Activated T-helper 2 cell treated with anti-CD3 and anti-CD28 coated beads, Interferon-gamma antibody, Interleukin-2, Interleukin-4, amounts not matched to agents 10 μg/mL and 5 μg/mL and 100 μg/mL, durations not matched to agents 14 hours and 24 hours and 36 hours (primary cell): ENCODE measurements at places on chromosomes 16 and 17.

DNA sequence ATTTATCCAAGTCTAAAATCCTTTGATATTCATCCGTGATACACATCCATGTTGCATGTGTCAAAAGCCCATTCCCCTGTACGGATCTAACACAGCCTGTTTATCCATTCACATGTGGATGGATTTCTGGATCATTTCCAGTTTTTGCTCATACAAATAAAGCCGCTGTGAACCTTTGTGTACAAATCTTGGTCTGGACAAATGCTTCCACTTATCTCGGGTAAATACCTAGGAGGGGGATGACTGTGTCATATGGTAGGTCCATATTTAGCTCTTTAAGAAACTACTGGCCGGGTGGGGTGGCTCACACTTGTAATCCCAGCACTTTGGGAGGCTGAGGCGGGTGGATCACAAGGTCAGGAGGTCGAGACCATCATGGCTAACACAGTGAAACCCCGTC, 6.3 kb upstream of the TBCD start:
- no peak for DNase-seq

GRCh38 chr16:88687676-88688012, 1.3 kb upstream of the SNAI3 start:
- no peak for DNase-seq

DNA sequence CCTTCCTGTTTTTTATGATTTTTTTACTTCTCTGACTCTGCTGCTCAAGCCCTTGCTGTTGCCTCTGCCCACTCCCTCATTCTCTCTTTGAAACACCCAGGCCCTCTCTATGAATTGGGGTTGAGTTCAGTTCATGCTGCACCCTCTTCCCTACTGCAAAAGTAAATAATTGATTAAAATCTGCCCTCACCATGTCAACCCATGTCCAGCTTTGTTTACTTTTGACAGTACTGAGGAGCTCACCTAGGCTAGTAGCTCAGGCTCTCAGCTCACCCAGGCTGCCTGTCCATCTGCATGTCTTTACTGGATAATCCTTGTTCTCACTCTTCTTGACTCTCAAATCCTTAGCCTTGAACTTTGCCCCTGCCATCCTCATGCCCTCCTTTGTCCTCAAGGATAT, 95.2 kb downstream of the SPACA3 start:
- DNase-seq, result no peak

DNA sequence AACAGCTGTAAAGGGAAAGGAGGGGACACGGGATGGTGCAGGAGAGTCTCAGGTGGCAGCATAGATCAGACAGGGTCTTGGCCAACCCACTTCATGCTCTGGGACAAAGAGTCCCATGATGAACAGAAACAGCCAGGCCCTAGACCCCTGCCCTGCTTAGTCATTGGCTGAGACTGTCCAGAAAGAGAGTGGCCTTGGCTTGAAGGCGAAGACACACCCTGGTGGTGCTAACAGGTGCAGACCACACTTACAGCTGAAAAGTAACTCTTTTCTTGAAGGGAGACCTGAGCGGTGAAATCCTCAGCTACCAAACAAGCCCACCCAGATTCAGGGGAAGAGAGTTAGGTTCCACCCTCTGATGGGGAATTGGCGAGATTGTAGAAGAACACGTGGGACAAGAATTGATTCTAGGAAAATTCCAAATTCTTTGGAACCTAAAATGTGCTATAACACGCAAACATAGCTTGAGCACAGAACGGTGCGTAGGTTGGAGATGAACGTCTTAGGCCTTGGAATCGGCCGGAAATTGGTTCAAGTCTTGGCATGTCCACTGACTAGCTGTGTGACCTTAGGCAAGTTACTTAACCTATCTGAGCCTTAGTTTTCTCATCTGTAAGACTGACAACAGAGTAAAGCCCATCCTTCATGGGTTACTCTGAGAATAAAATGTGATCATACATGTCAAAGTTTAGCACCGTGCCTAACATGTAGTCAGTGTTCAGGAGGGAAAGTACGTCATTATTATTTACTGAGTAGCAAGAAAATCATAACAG, 12.5 kb upstream of the MLYCD start:
- DNase-seq, result no peak

DNA sequence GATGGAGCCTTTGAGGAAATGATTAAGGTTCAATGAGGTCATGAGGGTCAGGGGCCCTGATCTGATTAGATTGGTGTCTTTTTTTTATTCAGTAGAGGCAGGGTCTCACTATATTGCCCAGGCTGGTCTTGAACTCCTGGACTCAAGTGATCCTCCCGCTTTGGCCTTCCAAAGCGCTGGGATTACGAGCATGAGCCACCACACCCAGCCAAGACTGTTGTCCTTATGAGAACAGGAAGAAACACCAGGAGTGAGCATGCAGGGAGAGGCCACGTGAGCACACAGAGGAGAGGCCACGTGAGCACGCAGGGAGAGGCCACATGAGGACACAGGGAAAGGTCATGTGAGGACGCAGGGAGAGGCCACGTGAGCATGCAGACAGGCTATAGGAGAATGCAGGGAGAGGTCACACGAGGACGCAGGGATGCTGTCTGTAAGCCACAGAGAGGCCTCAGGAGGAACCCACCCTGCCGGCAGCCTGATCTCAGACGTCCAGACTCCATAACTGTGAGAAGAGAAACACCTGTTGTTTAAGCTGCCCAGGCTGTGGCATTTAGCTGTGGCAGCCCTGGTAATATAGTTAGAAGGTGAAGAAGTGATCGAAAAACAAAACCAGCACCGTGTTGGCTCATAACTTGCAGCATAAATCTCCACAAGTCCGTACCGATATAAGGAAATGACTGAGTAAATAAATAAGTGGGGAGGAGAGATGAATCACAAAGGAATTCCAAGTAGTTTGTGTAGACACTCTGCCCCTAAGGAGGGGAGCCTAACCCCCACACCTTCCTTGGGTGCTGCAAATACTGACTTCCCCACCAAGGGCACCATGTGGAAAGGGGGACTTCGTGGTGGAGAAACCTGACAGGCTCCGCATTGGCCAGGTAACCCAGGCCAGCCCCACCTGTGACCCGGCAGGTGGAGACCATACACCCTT, 14.6 kb upstream of the CSNK1D start:
- no peak for DNase-seq

DNA sequence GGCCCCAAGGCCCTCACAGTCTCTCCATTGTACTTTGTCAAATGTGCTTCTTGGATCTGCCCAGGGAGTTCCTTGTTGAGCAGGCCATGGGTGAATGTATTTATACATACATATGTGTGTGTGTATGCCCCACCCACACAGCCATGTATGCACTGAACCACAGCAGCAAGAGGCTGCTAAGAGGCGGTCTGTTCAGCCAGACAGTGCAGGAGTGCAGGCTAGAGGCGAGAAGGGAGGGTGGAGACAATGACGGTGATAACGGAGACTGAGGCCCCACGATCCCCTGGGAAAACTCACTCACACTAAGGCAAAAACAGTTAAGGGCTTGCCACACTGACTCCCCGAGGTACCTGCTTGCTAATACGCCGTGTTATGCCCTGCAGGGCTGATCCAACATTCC, 151.0 kb upstream of the CDC42EP4 start:
- no peak for DNase-seq

- DNase-seq, result peak; percentile 23
Observed at GRCh38 chr17:1203111-1203966, 23.6 kb upstream of the ABR start.

- peak; percentile 40 for DNase-seq
Observed at GRCh38 chr17:29292071-29292991, 1.6 kb downstream of the NUFIP2 start.

DNA sequence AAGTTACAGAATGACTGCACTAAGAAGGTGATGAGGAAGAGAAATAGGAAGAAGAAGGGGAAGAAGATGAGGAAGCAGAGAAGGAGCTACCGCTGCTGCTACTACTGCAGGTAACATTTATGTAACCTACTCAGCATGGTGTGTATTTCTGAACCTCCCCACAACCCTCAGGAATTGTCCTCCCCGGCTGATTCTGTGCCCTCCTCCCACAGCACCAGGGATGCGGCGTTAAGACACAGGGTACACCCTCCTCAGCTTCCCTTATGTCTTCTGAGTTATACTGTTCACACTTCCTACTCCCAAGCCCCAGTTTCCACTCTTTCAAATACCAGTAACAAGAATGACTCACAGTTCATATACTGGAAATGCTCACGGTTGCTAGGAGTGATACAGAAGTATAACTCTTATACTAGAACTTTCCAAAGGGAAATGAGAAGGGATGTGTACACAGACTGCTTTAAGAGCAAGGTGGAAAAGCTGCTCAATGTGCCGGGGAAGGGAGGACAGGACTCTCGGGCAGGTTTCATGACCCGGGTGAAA, 224.5 kb upstream of the PSMD7 start:
- DNase-seq, result no peak

- DNase-seq, result no peak
Observed at GRCh38 chr16:82185012-82185411, 15.0 kb upstream of the MPHOSPH6 start.

DNA sequence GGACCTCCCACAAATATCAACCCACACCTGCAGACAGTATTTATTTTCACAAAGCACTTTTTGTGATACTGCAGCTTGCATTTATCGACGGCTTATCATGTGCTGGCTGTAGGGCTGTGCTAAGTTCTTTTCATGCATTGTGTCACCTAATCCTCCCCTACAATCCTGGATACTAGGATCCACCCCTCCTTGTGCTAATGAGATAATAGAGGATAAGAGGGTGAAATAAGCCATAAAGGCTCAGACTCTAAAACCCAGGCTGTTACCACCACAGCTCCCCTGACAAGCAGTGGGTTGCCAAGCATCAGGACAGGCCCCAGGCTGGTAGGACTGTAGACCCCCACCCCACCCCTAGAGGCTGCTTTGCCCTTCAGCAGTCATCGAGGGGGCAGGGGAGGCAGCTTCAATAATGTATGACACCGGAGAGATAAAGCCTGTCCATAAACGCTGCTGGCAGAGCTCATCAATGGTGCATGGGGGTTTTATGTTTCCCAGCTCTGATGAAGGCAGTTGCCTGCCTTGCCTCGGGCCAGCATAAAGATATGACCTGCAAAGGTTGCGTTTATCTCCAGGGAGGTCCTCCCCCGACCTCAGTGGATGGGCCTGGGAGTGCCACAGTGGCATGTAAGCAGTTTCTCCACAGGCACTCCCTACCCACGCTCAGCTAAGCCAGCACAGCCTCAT, 73.9 kb upstream of the C16orf82 start:
- DNase-seq, result no peak

DNA sequence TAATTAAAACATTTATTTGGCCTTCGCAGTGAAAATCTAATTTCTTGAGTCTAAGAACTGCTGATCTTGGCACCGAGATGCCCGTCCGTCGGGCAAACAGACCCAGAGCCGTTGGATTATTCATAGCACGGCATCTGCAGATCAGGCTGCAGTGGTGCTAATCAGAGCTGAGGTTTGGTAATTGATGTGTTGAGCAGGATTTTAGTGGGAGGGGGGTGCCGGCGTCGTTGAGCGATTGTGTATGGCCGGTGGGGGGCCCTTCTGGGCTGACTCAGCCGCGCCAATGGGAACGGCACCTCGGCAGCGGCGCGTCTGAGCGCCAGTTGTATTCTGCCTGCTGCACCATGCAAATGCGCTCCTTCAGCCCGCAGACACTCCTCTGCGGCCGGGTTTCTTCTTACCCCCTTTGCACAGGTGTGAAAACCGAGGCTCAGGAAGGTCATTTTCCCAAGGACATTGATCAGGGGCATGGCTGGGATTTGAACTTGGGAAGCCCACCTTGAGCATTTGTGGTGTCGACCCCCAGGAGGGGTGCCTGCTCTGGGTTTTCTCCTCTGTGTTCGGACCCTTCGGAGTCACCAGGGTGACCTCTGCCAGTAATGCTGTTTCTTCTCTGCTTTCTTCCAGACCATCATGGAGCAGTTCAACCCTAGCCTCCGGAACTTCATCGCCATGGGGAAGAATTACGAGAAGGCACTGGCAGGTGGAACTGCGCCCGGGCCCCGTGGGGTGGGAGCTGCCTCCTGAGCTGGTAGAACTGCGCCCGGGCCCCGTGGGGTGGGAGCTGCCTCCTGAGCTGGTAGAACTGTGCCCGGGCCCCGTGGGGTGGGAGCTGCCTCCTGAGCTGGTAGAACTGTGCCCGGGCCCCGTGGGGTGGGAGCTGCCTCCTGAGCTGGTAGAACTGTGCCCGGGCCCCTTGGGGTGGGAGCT, 18.4 kb downstream of the BAIAP2 start:
- DNase-seq, result no peak

DNA sequence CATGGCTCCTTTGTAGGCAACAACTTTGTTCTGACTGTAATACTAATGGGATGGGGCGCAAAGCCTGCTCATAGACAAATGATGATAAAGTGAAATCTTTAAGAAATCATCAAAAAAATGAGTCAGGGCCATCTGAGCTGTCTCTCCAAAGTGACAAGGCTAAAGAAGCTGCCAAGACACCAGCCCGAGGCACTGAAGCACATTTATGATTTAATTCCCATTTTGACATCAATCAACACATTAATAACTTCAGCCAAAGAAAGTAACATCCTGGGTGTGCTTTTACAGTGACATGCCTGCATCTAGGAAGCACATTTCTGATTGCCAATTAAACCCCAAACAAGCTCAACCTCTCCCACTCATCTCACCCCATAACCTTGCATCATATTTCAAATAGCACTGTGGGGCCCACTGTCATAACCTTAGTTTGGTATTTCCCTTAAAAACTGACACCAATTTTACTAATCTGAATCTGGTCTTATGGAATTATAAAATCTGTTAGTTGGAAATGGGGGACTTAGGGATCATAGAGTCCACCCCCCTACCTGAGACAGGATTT, 676.6 kb downstream of the TOX3 start:
- no peak for DNase-seq

DNA sequence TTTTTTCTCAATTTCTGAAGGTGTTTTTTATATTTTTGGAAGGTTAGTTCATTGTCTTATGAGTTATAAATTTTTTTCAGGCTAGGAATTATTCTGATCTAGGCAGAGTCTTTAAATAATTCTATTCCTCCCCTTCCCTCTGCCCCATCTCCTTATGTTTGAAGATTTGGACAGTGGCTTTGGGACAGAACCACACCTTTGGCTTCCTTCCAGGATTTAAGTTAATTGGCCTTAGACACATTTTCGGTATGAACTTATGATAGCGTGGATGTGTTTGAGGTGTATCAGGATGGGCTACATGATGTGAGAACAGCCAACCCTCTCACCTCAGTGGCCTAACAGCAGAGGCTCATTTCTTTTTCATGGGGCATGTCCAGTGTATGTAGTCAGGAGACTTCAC, 24.3 kb downstream of the EPN2 start:
- DNase-seq, result no peak

DNA sequence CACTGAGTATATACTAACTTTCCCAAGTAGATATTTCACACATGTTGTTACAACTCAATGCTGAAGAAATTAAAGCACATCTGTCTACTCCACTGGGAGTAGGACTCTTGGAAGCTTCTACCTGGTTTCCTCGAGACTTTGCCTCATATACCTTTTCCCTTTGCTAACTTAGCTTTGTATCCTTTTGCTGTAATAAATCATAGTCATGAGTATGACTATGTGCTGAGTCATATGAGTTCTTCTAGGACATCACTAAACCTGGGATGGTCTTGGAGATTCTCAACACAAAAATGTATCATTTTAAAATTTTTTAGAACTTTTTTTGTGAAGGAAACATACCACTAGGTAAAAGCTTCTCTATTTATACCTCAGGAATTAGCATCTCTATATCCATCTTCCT, 39.8 kb downstream of the ABCA5 start:
- DNase-seq, result no peak
